ENCODE measurements at places on chromosomes 2 and 18.

DNA sequence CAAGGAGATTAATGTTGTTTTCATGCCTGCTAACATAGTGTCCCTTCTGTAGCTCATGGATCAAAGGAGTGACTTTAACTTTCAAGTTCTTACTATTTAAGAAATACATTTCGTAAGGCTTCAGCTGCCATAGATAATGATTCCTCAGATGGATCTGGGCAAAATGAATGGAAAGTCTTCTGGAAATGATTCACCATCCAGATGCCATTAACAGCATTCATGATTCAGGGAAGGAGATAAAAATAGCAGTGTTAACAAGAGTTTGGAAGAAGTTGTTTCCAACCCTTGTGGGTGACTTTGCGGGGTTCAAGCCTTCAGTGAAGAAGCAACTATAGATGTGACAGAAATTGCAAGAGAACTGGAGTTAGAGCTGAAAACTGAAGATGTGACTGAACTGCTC is 17.0 kb downstream of the VRK2 start:
- peak; percentile 46 for DNase-seq

DNA sequence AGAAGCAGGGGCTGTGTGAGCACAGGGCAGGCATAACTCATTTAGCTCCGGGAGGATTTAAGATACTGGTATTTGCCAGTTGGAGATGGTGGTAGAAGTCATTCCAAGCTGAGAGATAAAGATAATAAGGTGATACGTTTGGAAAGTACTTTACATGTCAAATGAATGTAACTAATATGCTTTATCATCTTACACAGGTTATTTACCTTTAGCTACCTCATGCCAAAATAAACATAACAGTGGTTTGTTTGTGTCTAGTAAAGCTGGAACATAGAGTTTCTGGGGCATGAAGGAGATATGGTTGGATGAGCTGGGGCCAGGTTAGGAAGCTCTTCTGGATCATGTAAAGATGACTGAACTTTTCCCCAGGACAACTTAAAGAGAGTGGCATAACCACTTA is 126.9 kb upstream of the PIK3C3 start:
- no peak for DNase-seq

DNA sequence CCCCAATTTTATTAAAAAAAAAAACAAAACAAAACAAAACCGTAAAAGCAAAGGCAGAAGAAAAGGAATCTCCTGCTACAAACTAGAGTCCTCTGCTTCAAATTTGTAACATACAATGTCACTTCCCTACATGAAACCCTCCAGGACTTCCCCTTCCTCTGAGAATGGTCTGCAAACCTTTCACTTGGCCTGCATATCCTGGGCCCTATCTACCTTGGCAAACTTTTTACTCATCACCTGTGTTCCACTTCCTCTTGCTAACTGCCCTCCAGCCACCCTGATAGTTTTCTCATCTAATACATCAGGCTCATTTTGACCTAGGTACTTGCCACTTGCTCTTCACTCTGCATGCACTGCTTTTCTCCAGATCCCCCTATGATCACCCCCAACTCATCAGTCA is 255.5 kb downstream of the ETAA1 start:
- no peak for DNase-seq

DNA sequence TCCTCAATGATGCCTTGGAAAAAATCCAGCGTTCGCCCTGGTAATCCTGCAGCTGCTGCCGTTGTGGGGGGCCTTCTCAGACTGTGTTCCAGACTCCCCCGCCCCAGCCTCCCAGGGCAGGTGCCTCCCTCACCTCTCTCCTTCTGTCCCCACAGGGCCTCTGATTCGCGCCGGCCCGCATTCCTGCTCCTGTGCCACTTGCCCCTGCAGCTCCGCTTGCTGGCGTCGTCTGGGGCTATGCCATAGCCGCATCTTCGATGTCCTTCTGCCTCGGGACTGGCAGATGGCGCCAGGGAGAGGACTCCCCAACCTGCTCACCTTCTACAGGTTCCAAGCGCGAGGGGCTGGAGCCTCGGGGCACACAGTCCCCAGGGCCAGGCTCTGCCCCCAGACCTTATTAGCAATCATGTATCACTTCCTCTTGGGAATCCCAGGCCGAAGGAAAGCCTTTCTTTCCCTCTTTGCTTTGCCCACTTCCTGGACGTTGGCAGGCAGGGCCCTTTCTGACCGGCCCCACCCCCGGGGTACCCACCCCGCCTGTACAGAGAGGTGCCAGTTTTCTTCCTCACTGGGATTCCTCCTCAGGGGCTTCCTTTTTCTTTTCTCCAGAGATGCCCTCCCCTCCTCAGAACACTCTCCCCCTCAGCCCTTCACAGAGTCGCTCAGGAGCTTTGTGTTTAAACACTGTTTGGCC is 4.4 kb downstream of the SPATA3 start:
- DNase-seq, result no peak

DNA sequence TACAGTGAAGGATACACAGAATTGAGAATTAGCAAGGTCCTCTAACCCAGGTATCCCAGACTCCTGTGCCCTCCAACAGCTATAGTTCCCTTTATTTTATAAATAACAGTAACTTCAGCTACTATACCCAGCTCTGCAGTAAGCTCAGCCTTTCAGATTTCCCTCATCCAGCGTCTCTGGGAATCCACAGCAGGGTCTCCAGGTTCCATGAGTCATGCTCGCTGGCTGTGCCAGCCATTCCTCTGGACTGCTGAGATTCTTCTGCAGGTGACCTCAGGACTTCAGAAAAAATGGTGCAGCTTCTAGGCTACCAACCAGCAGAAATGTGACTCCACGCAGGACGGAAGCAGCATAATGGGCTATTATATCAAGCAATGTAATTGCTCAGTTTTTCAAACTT is 419.3 kb downstream of the ZNF516 start:
- no peak for DNase-seq

GRCh38 chr2:84121-84520 is 37.8 kb upstream of the FAM110C start:
- no peak for DNase-seq

- no peak for DNase-seq
Observed at GRCh38 chr2:11292464-11293255, 51.8 kb downstream of the ROCK2 start.

GRCh38 chr2:204024503-204024902 is 87.9 kb downstream of the ICOS start:
- peak; percentile 33 for DNase-seq

GRCh38 chr2:225510796-225511195 is 111.3 kb downstream of the NYAP2 start:
- no peak for DNase-seq

DNA sequence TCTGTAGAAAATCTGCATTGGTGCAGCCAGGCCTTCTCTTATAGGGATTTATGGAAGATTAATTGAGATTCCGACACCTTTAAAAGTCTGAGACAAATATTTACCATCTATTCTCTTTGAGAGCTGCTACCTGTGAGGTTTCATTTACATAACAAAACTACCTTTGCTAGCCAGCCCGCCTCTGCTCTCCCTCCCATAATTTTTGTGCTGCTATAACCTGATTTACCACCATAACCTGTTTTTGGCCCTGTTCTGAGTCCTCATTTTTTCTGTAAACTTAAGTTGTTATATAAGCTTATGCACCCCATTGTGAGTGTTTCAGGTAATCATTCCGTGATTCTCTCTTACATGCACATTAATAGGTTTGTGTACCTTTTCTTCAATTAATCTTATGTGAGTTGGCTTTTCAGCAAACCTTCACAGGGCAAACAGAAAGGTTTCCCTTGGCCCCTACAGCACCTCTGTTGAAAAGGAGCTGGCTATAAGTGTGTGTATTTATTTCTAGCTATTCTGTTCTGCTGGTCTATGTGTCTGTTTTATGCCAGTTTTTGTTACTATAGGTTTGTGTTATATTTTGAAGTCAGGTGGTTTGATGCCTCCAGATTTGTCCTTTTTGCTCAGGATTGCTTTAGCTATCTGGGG is 114.9 kb upstream of the XIRP2 start:
- no peak for DNase-seq

- DNase-seq, result peak; percentile 29
Observed at GRCh38 chr2:9554921-9555296, 721 bp downstream of the ADAM17 start.

DNA sequence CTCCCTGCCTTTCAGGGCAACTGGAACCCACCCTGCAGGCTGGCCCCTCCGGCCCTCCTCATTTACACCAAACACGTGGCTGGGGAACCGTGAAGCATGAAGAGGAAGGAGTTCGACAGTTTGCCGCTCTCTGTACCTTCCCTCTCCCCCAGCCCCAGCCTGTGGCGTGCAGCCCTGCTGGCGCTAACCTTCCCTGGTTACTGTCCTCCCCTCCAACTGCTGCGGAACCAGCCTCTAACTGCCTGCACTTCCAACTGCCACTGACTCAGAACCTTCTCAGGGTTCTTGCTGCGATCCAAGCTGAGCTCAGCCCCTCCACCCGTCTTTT is 19.2 kb upstream of the GNAL start:
- no peak for DNase-seq

GRCh38 chr2:216687646-216688045 is 7.7 kb downstream of the IGFBP5 start:
- no peak for DNase-seq

DNA sequence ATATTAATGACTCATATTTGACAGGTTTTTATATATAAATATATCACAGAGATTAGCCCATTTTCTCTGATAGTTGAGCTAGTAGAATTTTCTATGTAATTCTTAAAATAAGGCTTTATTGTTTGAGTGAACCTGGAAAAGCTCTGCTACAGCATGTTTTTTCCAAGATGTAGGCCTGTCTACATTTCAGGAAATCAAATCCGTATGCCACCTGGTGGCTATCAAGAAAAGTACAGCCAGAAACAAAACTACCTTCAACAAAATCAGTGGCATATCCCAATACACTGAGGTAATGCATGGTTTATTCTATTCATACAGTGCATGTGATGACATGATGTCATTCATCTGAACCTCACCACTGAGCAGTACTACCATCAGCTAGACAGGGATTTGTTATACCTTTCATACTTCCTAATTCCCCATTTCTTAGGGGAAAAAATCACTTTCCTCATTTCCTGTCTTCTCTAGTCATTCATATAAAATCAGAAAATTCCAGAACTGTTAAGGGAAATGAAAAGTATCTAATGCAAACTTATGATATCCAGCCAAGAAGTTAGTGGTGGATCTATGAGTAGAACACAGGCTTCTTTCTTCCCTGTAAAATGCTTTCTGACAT is 310.4 kb upstream of the SYT4 start:
- DNase-seq, result peak; percentile 45

- no peak for DNase-seq
Observed at GRCh38 chr2:85748039-85748734, 5.6 kb upstream of the ATOH8 start.

- DNase-seq, result peak; percentile 52
Observed at GRCh38 chr2:9914384-9915065, 37.0 kb upstream of the GRHL1 start.

- DNase-seq, result no peak
Observed at GRCh38 chr2:58875436-58875835, 634.3 kb upstream of the FANCL start.

GRCh38 chr2:155100261-155100660 is 401.8 kb downstream of the KCNJ3 start:
- no peak for DNase-seq

DNA sequence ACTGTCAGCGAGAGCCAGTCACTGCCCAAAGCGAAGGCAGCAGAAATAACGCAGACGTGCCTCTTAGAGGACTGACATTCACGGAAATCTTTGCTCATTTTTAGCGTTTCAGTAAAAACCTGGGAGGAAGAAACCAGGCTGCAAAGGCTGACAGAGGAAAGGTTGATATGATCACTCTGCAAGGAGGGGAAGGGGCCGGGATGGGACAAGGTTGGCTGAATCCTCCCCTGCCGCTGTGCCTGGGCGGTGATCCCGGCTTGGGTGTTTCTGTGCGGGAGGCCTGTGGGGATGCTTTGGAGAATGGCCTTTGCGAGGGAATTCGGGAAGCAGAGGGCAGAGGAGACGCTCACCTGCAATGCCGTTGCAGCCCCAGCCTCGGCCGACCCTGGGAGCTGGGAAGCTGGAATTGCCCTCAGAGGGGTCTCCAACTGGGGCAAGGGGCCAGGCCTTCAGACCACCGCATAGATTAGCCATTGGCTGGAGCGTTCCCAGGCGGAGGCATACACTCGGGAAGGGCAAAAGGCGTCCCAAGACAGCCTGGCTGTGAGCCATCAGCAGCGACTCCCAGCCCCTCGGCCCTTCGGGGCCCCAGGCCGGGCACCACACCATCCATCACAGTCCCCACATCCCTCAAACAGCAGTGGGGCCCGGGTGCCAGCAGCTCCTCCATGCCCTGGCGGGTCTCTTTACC is 111.7 kb upstream of the GPC1 start:
- no peak for DNase-seq

GRCh38 chr2:24111407-24111901 is 11.7 kb downstream of the PFN4 start:
- peak; percentile 13 for DNase-seq

DNA sequence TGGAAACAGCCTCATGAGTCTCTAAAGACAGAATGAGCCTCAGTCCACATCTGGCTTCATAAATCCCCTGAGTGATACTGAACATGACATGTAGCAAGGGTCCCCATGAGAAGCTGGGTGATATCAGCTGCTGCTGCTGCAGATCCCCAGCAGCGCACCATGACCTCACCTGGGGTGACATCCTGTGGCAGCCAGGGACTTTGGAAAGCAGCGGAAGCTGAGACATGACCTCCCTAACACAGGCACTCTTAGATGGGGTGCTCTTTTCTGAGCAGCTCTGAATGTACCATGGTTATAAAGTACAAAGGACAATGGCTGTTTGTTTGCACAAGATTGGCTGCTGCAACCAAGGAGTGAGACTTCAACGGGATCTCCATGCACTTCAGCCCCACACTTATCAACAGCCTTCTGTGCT is 74.7 kb upstream of the TMEM200C start:
- DNase-seq, result no peak

DNA sequence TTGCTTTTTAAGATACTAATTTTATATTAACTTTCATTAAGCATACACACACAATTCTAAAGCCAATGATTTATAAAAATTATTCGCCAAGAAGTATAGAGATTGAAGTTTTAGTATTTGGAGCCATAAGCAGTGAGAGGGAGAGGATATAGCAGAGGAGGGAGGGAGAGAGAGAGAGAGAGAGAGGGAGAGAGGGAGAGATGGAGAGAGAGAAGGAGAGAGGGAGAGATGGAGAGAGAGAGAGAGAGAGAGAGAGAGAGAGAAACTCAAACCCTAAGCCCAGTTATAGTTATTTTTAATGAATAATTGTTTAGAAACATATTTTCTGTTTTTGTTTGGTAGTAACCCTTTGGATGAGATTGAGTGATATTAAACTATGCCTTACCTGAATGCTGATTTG is 5.3 kb downstream of the TWIST2 start:
- no peak for DNase-seq

- no peak for DNase-seq
Observed at GRCh38 chr2:75828826-75829225, 118.1 kb upstream of the GCFC2 start.

GRCh38 chr18:46293742-46294181 is 189.6 kb downstream of the HAUS1 start:
- no peak for DNase-seq

DNA sequence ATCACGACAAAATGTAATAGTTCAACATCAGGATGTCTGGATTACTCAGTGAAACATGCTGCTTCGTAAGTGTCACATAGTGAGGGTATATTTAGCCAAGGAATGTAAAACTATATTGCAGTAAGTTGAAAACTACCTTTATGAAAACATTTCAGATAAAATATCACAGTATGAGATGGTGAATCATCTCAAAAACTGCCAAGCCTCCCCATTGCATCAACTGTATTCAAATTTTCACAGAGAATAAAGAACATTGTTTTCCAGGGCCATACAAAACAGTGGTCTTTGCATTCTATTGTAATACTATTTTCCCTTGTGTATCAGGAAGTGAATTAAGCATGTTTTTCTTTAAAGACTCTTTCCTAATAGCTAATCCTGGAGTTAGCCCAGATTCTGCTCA is 47.6 kb upstream of the MSTN start:
- DNase-seq, result no peak

Data from AG20443 (cell line).